ENCODE measurements at places on chromosomes 16 and 17. TPM values are rescaled to one million over a fixed set of nuclear protein-coding genes. Genes with fewer than 3 reads are reported as not detected.

GRCh38 chr16:1812732-1813163, 13.9 kb downstream of the HAGH start:
- no peak for DNase-seq
- no peaks in the 10 kb centered on the region for H3K27me3 ChIP-seq
- H3K4me1 ChIP-seq, result no peaks in the 10 kb centered on the region
- H3K36me3 ChIP-seq, result peaks cover 18% of the 10 kb centered on the region

COX11 gene
- 69.2 TPM for total RNA-seq

IRX5 gene
- total RNA-seq, result 1.2 TPM

ZSCAN10 gene
- 0.34 TPM for total RNA-seq

HEATR9 gene
- not detected for total RNA-seq

All from progenitor cell of endocrine pancreas (in vitro differentiated cells).